AG04450 (cell line): ENCODE measurements at places on chromosomes 5 and 9.

DNA sequence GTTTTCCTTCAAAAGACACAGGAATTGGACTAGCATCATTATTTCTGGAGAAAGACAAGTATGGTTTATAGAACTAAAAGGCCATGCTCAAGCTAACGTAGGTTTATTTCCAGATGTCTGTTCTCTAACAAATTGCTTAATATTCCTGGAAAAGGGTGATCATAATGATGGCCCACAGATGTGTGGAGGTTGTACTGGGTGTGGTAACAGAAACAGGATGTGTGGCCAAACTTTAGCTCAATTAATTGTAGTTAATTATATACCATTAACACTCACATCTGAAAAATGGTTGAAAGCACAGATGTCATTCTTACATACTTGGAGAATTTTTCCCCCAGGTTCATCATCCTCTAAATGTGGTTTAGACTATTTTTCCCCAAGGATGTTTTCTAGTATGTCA lies 292.7 kb upstream of the RASA1 start:
- no peak for DNase-seq

DNA sequence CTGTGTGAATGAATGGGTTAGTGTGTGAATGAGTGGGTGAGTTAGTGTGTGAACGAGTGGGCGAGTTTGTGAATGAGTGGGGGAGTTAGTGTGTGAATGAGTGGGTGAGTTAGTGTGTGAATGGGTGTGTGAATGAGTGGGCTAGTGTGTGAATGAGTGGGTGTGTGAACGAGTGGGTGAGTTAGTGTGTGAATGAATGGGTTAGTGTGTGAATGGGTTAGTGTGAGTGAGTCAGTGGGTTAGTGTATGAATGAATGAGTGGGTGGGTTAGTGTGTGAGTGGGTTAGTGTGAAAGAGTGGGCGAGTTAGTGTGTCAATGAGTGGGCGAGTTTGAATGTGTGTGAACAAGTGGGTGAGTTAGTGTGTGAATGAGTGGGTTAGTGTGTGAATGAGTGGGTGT lies 35.5 kb downstream of the NKD2 start:
- DNase-seq, result no peak

DNA sequence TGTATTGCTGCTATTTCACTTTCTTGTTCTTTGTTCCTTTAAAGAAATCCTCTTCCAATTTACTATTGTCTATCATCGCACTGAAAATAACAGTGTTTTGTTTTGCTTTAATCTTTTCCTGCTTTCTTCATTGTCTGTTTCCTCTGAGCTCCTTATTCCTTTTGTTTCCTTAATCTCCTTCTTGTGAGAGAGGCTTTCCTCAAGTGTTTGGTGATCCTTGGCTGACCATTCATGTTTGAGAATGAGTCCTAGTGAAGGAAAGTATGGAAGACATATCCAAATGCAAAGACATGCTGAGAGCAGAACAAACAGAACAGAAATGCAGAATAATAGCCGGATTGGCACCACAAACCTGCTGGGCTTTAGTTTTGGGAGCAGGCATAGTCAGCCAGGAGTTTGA lies 42.0 kb upstream of the ENTREP1 start:
- DNase-seq, result no peak

- no peak for DNase-seq
Measured at GRCh38 chr5:121890297-121890858, 38.7 kb downstream of the FTMT start.

- DNase-seq, result no peak
Measured at GRCh38 chr9:126297661-126298060, 29.0 kb upstream of the MVB12B start.

DNA sequence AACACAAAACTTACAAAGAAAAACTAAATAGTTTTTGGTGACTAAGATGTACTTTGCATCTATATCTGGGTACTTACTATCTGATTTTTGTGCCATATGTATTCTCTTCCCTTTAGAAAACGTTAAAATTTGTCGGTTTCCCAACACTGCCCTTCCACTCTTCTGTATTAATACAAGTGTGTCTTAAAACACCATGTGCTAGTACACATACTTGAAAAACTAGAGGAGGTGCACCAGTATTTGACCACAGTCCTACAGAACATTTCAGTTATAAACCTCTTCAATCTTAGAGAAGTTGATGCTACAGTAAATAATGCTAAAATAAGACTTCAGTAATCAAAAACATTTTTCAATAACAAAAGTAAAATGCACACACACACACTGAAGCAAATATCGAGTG lies 251.2 kb downstream of the EFNA5 start:
- no peak for DNase-seq
